ENCODE measurements at places on chromosomes 12 and 14. TPM values are rescaled to one million over a fixed set of nuclear protein-coding genes. Genes with fewer than 3 reads are reported as not detected.

The HOXC11 gene
- total RNA-seq, result not detected

- H3K4me3 ChIP-seq, result no peak overlapping the region
- DNase-seq, result no peak
- H3K27ac ChIP-seq, result no peak overlapping the region
- no peaks in the 10 kb centered on the region for H3K27me3 ChIP-seq
- peaks cover 26% of the 10 kb centered on the region for H3K4me1 ChIP-seq
Measured at GRCh38 chr12:42469355-42470175, 120.0 kb downstream of the PRICKLE1 start.

The AKAP6 gene
- 2.9 TPM for total RNA-seq

GRCh38 chr12:25957793-25958427 lies 572 bp upstream of the RASSF8 start:
- peak overlapping the region; percentile 83 for H3K4me3 ChIP-seq
- no peaks in the 10 kb centered on the region for H3K36me3 ChIP-seq
- peak overlapping the region; percentile 94 for H3K27ac ChIP-seq
- H3K27me3 ChIP-seq, result peaks cover 2% of the 10 kb centered on the region
- peaks cover 21% of the 10 kb centered on the region for H3K4me1 ChIP-seq

- H3K4me1 ChIP-seq, result peaks cover 10% of the 10 kb centered on the region
- H3K4me3 ChIP-seq, result no peak overlapping the region
- H3K27ac ChIP-seq, result no peak overlapping the region
- no peaks in the 10 kb centered on the region for H3K36me3 ChIP-seq
- no peak for DNase-seq
Measured at GRCh38 chr12:3187846-3188770, 110.9 kb downstream of the TSPAN9 start.

The KCNJ8 gene
- total RNA-seq, result 2.2 TPM

DNA sequence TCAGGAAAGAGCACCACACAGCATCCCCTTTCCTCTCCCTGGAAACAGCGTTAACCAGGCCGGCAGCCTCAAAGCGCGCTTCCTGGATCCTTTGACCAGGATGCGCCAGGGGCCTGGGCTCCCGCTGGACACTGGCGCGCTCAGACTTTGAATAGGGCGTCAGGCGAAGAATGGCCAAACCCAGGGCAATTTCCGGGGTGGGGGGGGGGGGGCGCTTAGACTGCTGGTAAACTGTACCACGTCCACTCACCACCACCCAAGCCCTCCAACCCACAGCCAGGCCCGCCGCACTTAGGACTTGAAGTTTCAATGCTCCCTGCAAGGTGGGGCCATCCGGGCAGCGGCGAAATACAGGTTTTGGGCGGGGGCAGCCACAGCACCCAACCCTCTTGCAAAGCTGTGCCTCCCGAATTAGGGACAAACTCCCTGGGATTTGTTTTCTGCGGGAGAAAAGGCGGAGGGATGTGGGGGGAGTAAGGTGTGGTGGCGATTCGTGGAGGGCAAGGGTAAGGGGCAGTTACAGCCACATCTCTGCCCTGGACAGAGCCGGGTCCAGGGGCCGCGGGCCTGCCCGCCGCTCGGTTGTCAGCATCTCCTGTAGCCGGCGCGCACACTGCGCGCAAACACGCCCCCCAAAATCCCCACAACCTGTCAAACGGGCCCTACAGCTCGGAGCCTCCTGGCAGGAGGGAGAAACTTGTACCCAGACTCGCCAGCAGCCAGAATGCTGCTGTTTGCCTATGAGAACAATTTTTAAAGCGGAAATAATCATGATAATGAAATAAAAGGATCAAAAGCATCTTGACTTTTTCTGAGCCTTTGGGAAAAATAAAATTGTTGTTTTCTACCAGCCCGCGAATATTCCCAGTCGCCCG lies 958 bp downstream of the RTN1 start:
- DNase-seq, result peak; percentile 10
- no peaks in the 10 kb centered on the region for H3K36me3 ChIP-seq
- no peak overlapping the region for H3K27ac ChIP-seq
- peaks cover 38% of the 10 kb centered on the region for H3K27me3 ChIP-seq

- no peaks in the 10 kb centered on the region for H3K36me3 ChIP-seq
- DNase-seq, result no peak
- H3K27ac ChIP-seq, result peak overlapping the region; percentile 86
- peaks cover 13% of the 10 kb centered on the region for H3K27me3 ChIP-seq
- H3K4me1 ChIP-seq, result peaks cover 36% of the 10 kb centered on the region
Measured at GRCh38 chr12:116528498-116528897, 30.7 kb upstream of the MAP1LC3B2 start.

The FOXG1 gene
- 1.2 TPM for total RNA-seq

DNA sequence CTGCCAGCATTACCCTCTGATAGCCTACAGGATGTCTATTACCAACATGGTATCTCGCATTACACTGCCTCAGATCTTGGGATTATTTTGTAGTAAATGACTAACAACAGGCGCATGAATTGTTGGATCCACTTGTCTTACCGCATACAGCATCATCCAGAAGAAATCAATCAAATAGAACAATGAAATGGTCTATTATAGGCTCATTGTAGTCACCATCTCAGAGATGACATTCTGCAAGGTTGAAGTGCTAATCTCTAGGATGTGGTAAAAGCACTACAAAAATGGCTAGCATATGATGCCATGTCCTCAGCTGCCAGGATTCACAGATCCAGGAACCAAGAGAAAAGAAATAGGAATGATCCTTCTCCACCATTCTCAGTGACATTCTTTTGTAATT lies 52.0 kb downstream of the WASHC3 start:
- no peak for DNase-seq
- H3K27me3 ChIP-seq, result peaks cover 6% of the 10 kb centered on the region
- H3K27ac ChIP-seq, result no peak overlapping the region
- H3K4me1 ChIP-seq, result no peaks in the 10 kb centered on the region
- no peak overlapping the region for H3K4me3 ChIP-seq

DNA sequence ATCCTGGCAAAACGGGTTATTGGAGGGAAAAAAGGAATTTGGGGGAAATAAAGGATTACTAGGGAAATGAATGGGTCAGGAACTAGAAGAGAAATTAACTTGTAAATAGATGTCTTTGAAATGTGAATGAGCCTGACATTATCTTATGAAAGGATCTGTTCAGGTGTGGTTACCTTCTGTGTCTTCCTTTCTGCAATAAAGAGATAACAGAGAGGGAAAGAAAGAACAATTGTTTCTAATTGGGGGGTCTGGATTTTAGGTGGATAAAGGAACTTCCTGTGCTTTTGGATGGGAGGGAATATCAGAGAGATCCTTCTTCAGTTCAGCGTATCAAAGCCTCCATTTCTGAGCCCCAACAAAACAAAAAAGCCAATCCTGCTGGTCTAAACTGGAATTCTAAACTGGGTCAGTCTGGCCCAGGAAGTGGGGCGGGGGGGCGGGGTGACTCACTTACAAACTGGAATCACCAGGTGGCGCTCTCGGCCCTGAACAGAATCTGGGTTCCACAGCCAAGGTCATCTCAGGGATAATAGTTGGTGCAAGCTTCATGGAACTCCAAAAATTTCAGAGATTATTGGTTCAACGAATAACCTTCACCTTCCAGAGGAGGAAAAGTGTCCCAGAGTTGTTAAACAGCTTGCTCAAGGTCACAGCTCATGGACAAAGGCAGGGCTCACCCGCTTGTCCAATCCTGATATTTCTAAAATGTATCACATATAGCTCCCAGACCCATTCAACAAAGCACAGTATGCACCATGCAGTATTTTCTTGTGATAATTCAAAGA lies 15.2 kb upstream of the PEBP1 start:
- peak; percentile 45 for DNase-seq
- H3K27me3 ChIP-seq, result no peaks in the 10 kb centered on the region
- no peak overlapping the region for H3K4me3 ChIP-seq

DNA sequence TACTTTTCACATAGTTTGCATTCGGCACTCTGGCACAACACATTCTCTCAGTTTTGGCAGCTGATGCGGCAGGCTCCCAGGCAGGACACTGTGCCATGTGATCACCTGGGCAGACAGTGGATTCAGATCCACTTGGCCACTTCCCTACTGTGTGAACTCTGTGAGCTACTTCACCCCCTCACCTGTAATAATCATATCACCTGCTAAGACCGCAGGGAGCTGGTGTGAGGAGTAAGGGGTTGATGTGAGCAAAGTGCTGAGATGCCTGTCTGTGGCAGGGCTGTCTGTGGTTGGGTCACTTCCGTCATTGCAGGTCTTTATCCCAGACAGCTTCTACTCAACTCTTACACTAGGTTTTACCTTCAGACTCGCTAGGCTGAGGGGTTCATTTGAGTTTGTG lies 50.4 kb upstream of the AMN start:
- H3K27me3 ChIP-seq, result no peaks in the 10 kb centered on the region
- no peak overlapping the region for H3K4me3 ChIP-seq
- H3K27ac ChIP-seq, result no peak overlapping the region
- peaks cover 27% of the 10 kb centered on the region for H3K4me1 ChIP-seq
- peaks cover 13% of the 10 kb centered on the region for H3K36me3 ChIP-seq

DNA sequence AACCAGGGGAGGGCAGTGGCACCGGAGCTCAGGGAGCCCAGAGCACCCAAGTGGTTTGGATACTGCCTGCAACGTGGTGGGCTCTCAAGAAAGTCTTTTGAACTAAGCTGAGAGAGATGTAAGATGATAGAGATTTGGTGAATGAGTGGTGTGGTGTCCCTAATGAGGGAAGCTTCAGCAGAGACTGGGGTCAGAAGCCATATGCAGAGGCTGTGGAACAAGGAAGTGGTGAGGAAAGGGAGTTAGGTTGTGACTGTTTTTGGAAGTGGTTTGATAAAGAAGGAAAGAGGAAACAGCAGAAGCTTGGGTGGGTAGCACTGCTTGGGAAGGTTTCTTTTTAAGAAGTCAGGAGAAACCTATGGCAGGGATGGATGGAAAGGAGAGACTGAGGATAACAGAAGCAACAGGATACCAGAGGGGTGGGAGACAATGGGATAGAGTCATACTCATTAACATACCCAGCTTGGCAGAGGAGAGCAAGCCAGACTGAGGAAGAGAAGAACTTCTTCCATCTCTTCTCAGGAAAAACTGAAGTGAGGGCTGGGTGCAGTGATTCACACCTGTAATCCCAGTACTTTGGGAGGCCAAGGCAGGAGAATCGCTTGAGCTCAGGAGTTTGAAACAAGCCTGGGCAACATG lies 24.1 kb downstream of the SLC4A8 start:
- H3K27me3 ChIP-seq, result peaks cover 7% of the 10 kb centered on the region
- peaks cover 12% of the 10 kb centered on the region for H3K4me1 ChIP-seq
- no peak for DNase-seq
- H3K4me3 ChIP-seq, result no peak overlapping the region
- no peaks in the 10 kb centered on the region for H3K36me3 ChIP-seq

- no peak overlapping the region for H3K4me3 ChIP-seq
- H3K27ac ChIP-seq, result no peak overlapping the region
- H3K4me1 ChIP-seq, result peaks cover 5% of the 10 kb centered on the region
- H3K36me3 ChIP-seq, result peaks cover 6% of the 10 kb centered on the region
Measured at GRCh38 chr14:66652525-66653106, 144.7 kb downstream of the GPHN start.

The OTX2 gene
- total RNA-seq, result 0.27 TPM

DNA sequence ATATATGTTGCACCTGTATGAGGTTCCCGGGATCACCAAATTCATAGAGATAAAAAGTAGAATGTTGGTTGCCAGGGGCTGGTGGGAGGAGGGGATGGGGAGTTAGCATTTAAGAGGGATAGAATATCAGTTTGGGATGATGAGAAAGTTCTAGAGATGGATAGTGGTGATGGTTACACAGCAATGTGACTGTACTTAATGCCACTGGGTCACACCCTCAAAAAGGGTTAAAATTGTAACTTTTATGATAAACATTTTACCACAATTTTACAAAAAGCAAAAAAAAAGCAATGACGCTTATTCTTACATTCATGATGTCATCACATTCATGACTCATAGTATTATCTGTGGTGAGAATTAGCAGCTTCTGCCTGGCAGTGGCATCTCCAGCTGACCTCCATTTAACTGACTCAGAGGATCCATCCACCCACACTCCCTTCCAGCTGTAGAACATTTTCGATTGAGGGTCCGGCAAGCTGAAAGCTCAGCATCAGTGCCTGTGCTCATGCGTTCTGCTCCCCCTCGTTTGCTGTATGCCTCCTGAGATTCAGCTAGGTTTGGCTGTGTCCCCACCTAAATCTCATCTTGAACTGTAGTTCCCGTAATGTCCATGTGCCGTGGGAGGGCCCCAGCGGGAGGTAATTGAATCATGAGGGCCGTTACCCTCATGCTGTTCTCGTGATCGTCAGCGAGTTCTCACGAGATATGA lies 64.8 kb upstream of the TMEM260 start:
- DNase-seq, result no peak
- peaks cover 2% of the 10 kb centered on the region for H3K4me1 ChIP-seq
- no peak overlapping the region for H3K4me3 ChIP-seq

The FSCB gene
- not detected for total RNA-seq

GRCh38 chr12:80018119-80018518 lies 81.2 kb upstream of the OTOGL start:
- H3K36me3 ChIP-seq, result no peaks in the 10 kb centered on the region
- DNase-seq, result no peak
- no peaks in the 10 kb centered on the region for H3K27me3 ChIP-seq
- H3K4me1 ChIP-seq, result peaks cover 5% of the 10 kb centered on the region
- H3K4me3 ChIP-seq, result no peak overlapping the region

DNA sequence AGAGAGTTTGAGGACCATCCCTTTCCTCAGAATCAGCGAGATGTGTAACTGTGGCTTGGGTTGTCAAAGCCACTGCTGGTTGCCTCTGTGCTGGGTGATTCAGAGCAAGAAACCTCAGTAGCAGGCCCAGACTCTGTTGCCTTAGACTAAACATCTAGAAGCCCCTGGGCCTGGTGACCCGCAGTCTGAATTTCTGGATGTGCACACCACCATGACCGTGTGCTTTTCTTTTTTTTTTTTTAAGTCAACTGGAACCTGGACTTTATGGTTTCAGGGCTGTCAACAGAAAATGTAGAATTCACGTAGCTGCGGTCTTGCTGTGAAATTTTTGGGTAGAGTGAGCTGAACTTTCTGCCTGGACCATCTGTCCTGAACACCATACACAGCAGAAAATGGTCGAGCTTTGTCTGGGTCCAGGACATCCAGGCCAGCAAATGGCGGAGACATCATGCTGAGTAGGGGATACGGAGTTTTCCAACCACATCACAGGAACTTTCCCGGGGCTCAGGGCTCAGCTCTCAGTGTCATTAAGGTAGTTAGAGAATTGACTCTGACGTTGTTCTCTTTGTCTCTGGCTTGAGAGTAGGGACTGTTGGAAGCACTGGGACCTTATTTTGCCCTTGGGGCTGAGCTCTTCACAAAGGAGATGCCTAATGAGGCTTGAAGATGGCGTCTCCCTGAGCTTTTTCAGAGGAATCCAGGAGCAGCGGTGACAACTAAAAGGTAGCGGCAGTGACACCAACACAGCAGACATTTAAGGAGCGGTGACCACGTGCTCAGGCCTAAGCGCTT lies 23.0 kb upstream of the BATF start:
- H3K4me1 ChIP-seq, result no peaks in the 10 kb centered on the region
- no peak overlapping the region for H3K4me3 ChIP-seq
- no peak for DNase-seq
- H3K27me3 ChIP-seq, result no peaks in the 10 kb centered on the region
- H3K27ac ChIP-seq, result no peak overlapping the region
